ENCODE measurements at places on chromosomes 2 and 18.

DNA sequence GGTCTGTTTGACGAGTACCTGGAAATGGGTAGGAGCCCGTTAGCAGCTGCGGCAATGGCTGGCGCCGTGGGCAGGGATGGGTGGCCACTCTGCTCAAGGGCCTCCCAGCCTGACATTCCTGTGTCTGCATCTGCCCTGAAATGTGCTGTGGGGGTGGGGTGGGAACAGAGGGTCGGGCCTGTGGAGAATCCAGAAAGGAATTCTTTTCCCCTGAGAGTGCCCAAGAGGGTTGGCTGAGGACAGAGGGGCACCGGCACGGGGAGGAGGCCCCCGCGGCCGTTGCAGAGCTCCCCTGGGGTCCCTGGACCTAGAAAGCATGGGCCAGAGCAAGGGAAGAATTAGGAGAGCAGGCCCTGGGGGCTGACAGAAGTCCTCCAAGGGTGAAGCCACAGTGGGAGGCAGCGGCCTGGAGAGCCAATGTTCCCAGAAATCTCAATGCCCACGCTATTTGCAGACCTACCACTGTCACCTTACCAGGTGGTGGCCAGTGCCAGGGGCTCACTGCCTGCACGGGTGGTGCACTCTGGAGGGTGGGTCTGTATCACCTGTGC, 27.8 kb downstream of the ANO7 start:
- no peak for DNase-seq

DNA sequence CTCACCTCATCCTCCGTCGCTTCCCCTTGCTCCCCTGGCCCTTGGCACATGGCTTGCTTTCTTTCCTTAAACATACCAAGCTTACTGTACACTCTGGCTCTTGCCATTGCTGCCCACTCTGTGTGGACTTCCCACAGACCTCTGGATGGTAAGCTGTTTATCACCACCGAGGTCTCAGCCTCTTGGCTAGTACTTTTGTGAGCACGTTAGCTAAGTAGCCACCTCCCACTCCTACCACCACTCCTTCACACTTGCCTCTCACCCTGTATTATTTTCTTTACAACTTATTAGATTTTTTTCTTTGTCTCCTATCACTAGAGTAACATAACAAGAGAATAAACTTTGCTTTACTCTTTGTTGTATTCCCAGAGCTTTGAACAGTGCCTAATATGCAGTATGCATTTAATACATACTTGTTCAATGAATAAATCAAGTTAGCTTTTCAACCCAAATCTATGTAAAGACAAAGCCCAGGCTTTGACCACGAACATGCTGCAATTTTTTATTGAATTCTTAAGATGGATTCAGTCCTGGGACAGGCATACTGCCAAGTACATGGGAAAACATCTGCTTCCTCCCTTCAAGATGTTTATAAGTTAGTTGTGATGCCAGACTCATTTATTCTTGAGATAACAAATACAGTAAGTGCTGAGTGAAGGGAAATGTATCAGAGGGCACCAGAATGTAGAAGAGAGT, 25.0 kb upstream of the MSGN1 start:
- no peak for DNase-seq

GRCh38 chr2:70959271-70959761, 19.1 kb upstream of the ANKRD53 start:
- no peak for DNase-seq

DNA sequence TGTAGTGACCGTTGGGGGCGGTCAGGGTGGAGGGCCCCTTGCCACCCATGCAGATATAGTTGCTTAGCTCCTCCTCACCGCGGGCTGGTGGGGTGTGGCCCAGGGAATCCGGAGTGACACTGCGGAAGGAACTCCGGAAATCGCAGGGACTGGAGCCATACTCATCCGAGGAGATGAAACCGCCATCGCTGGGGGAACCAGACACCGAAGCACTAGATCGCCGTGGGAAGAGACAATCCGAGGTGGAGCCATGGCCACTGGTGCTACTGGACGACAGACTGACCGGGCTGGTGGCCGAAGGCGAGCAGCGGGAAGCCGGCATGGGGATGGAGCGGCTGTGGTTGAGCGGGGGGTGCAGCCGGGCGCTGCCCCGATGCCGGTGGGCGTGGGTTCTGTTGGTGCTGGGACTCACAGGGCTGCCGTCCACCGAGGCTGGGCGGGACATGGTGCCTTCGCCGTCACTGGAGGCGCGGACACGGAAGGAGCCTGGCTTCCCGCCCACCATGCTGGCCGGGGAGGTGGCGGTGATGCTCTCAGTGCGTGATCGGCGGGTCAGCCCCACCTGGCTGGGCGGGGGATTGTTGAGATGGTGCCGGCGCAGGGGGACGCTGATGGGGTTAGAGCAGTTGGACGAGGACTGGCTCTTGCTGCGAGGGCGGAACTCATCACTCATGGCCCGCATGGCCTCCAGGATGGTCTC, 2.2 kb downstream of the IRS1 start:
- DNase-seq = no peak

- DNase-seq = no peak
Measured at GRCh38 chr2:208017721-208018120, 7.6 kb downstream of the PLEKHM3 start.

GRCh38 chr2:54891909-54892308, 158.3 kb downstream of the RTN4 start:
- DNase-seq = no peak

DNA sequence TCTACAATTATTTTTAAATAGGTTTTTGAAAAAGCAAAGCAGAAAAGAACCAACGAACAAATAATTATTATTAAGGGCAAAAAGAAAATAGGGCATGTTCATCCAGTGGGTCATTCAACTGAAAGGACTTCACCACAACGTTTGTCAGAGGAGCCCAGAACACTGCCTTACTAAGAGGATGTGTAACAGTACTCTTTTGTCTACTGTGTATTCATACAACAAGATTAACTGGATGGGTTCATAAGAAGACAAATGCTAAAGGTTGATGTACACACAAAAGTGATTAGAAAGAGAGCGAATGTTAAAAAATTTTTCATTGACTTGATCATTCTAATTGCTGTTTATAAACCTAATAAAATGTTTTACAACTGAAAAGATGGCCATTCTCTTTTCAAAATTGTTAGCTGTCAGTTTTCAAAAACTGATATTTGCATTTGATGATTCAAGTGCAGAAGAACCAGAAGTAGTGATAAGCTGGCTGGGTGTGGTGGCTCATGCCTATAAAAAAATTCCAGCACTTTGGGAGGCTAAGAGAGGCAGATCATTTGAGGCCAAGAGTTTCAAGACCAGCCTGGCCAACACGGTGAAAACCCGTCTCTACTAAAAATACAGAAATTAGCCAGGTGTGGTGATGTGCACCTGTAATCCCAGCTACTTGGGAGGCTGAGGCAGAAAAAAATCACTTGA, 33.1 kb downstream of the MGAT4A start:
- DNase-seq = no peak

- DNase-seq = no peak
Measured at GRCh38 chr2:20677301-20678085, 10.5 kb downstream of the GDF7 start.

DNA sequence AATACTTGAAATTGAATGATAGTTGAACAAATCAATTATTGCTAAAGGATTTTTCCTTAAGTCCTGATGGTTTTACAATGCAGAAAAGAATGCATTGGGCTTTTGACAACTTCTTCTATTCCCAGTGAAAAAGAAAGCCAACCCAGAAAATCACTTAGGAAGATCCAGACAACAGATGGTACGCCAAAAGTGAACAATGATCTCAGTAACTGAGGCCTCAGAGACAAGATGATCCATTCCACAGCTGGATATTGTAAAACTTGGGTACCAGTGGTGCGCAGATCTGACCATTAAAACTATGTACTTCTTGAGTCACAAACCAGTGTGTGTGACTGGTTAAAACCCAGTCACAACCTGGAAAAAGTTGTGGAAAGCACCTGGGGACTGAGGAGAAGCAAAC, 173.5 kb downstream of the ETAA1 start:
- DNase-seq = no peak

DNA sequence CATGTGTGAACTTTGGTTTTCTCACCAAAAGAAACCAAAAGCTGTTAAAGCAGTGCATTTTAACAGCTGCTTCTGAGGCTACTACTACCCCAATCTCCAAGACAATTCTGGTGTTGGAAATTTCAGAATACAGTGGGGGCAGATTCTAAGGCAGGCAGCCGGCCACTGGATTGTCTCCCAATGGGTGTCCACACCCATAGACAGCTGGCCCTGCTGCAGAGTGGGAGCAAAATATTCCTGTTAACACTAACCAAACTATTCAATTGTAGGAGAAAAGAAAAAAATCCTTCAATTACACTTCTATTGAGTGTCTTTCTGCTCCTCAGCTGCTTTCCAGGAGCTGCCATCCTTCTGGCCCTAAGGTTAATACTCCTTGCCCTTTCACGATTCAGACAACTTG, 223.7 kb downstream of the ALK start:
- DNase-seq = no peak

DNA sequence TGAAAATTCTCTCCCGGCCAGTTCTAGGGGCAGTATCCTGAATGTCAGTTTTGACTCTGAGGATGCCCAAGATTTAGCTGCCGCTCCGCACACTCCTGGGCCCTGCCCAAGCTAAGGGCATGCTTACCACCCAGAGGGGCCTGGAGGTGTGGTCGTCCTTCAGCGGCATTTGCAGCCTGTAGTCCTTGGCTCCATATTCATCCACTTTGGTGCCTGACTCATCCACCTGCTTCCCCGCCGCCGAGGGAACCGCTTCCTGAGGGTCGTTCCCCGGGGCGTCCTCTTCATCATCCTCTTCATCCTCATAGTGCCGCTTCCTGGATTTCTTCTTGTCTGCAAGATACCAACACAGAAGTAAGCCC, 577 bp downstream of the ERCC3 start:
- peak; percentile 25 for DNase-seq

DNA sequence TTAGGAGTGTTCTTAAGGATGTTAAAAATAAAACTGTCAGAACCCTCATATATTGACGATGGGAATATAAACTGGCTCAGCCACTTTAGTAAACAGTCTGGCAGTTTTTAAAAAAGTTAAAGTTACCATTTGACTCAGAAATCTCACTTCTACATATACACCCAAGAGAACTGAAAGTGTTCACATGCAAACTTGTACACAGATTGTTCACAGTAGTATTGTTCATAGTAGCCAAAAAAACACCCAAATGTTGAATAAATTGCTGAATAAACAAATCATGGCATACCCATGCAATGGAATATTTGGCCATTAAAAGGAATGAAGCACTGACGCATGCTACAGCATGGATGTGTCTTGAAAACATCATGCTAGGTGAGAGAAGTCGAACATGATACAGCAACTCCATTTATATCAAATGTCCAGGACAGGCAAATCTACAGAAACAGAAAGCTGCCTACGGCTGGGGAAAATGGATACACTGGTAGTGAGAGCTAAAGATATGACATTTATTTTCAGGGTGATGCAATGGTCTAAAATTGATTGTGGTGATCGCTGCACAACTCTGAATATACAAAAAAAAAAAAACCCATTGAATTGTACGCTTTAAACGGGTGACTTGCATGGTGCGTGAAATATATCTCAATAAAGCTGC, 10.1 kb downstream of the RPL31 start:
- DNase-seq = no peak

DNA sequence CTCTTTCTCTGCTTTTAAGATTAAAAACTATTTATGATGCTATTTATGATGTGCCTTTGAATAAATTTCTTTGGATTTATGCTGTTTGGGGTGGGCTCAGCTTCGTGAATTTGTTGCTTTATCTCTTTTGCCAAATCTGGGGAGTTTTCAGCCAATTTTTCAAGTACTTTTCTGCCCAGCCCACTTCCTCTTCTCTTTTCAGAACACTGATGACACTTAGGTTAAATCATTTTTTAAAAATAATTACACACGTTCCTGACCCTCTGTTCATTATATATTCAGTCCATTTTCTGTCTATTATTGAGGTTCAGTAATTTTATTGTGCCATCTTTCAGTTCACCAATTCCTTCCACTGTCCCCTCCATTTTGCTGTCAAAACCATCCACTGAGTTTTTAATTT, 14.8 kb upstream of the BCL2L11 start:
- DNase-seq = no peak

- DNase-seq = peak; percentile 75
Measured at GRCh38 chr2:177147093-177147694, 65.4 kb upstream of the HNRNPA3 start.

Measured in A172 (cell line).